ENCODE measurements at places on chromosomes 12 and 14. TPM values are rescaled to one million over a fixed set of nuclear protein-coding genes. Genes with fewer than 3 reads are reported as not detected.

DNA sequence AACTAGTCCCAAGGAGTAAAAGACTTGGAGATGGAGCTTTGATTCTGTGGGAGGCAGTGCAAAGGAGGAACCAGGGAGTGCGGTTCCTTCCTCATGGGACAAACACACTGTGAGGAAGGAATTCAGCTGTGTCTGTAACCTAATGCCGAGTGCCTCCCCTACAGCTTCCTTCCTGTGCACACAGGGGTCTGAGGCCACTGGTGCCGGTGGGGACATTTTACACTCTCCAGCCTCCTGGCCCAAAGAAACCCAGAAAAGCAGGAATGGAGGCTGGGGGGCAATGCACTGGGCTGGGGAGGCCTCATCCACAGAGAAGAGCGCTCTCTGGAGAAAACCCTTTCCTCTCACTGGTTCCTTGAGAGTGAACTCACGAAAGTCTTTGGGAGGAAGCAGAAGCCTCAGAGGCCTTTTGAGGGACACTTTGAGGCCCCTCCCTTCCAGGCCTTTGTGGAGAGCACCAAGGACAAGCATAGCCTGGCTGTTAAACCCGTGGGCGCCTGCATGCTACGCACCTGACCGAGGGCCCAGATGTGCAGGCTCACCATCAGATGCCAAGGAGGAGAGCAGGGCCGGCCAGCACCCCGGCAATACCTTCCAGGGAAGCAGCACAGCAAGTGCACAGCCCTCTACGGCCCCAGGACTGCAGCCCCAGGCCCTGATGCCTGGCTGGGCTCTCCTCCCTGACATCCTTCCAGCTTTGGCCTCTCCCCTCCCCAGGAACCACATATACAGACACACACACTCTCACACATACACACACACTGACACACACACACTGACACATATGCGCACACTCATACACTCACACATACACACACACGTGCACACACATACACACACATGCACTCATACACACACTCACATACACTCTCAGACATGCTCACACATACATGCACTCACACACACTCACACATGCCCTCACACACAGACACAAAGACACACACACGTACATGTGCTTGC, 52.0 kb downstream of the NFKBIA start:
- H3K27ac ChIP-seq = peak overlapping the region; percentile 30
- H3K27me3 ChIP-seq = no peaks in the 10 kb centered on the region
- H3K4me3 ChIP-seq = no peak overlapping the region

DNA sequence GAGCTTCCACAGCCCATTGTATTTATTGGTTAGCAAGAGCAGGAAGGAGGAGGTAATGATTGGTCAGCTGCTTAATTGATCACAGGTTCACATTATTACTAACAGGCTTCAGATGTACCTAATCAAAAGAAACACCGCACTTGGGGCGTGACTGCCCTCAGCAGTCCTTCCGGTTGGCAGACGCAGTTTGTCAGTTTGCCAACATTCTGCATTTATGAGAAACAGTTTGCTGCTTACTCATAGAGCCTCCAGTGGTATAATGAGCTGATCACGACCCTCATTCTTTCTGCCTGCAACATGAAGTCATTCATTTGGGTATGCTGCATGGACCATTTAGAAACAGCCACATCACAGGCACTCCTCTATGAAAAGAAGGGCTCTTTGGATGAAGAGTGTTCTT, 42.5 kb upstream of the PPM1H start:
- no peak overlapping the region for H3K4me3 ChIP-seq
- DNase-seq = no peak
- no peak overlapping the region for H3K27ac ChIP-seq
- no peaks in the 10 kb centered on the region for H3K36me3 ChIP-seq

DNA sequence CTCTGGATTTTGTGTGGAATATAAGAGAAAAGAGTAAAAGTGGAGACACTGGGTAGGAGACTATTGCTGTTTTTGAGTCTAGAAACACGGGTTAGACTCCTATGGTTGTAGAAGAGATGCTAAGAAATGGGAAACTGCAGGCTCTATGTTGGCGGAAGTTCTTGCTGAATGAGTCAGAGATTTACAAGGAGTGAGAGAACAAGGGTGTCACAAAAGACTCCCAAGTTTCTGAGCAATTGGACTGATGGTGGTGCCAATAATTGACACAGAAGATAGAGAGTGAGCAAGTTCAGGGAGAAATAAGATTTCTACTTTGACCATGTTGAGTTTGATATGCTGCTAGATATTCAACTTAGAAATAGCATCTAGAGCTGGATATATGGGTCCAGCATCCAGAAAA, 2.6 kb upstream of the PRKD1 start:
- no peak overlapping the region for H3K4me3 ChIP-seq
- no peaks in the 10 kb centered on the region for H3K36me3 ChIP-seq
- H3K27me3 ChIP-seq = no peaks in the 10 kb centered on the region
- DNase-seq = no peak
- peaks cover 1% of the 10 kb centered on the region for H3K4me1 ChIP-seq

DNA sequence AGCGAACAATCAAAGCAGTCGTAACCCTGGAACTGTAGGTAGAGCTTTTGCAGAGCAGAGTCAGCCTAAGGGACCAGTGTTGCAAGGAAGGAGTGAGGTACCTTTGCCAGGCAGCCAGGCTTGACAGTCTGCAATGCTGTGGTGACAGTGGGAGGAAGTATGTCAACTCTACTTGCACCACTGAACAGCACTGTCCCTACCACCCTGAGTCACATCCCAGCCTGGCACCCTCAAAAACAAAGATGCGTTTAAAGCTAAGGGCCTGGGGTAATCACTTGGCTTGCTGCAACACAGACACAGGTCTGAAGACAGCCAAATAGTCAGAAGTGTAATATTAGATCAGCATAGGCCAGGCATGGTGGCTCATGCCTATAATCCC, 141.9 kb downstream of the DPF3 start:
- no peak overlapping the region for H3K27ac ChIP-seq
- DNase-seq = no peak
- no peak overlapping the region for H3K4me3 ChIP-seq
- H3K36me3 ChIP-seq = no peaks in the 10 kb centered on the region

GRCh38 chr12:117046011-117046369, 53.2 kb downstream of the TESC start:
- DNase-seq = no peak
- no peaks in the 10 kb centered on the region for H3K27me3 ChIP-seq
- no peak overlapping the region for H3K4me3 ChIP-seq

GRCh38 chr12:77808534-77808933, 22.2 kb upstream of the NAV3 start:
- no peaks in the 10 kb centered on the region for H3K36me3 ChIP-seq
- DNase-seq = no peak
- H3K4me3 ChIP-seq = no peak overlapping the region
- H3K27me3 ChIP-seq = no peaks in the 10 kb centered on the region
- H3K4me1 ChIP-seq = no peaks in the 10 kb centered on the region
- H3K27ac ChIP-seq = no peak overlapping the region

- H3K4me3 ChIP-seq = no peak overlapping the region
- peaks cover 19% of the 10 kb centered on the region for H3K4me1 ChIP-seq
- no peak for DNase-seq
- H3K27me3 ChIP-seq = no peaks in the 10 kb centered on the region
- H3K27ac ChIP-seq = peak overlapping the region; percentile 48
Observed at GRCh38 chr14:56199095-56199981, 81.1 kb downstream of the PELI2 start.

DNA sequence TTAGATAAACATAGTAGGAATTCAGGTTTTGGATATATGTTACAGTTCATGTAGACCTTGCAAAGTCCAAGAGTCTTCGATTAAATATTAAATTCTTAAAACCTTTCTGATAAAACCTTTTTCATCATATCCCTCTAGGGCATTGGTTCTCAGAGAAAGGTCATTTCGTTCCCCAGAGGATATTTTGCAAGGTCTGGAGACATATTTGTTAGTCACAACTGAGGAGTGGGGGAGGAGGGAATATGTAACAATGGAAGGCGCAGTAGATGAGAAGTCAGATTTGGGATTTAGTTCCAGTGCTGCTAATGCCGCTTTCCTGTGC, 5.3 kb downstream of the TMEM253 start:
- no peaks in the 10 kb centered on the region for H3K36me3 ChIP-seq
- H3K4me3 ChIP-seq = no peak overlapping the region
- no peak for DNase-seq
- no peaks in the 10 kb centered on the region for H3K27me3 ChIP-seq

- H3K27me3 ChIP-seq = no peaks in the 10 kb centered on the region
- no peak overlapping the region for H3K4me3 ChIP-seq
- no peak overlapping the region for H3K27ac ChIP-seq
- DNase-seq = no peak
- no peaks in the 10 kb centered on the region for H3K36me3 ChIP-seq
Observed at GRCh38 chr14:52494444-52494843, 57.9 kb downstream of the TXNDC16 start.

- H3K27ac ChIP-seq = no peak overlapping the region
- H3K4me1 ChIP-seq = no peaks in the 10 kb centered on the region
- no peaks in the 10 kb centered on the region for H3K27me3 ChIP-seq
- no peak overlapping the region for H3K4me3 ChIP-seq
- H3K36me3 ChIP-seq = no peaks in the 10 kb centered on the region
Observed at GRCh38 chr14:49052521-49052920, 533.7 kb downstream of the RPS29 start.

- DNase-seq = no peak
- H3K4me1 ChIP-seq = peaks cover 47% of the 10 kb centered on the region
- no peak overlapping the region for H3K4me3 ChIP-seq
Observed at GRCh38 chr12:93139028-93139665, 210.1 kb upstream of the EEA1 start.

- H3K4me1 ChIP-seq = peaks cover 10% of the 10 kb centered on the region
- no peak overlapping the region for H3K27ac ChIP-seq
- no peak overlapping the region for H3K4me3 ChIP-seq
- no peaks in the 10 kb centered on the region for H3K36me3 ChIP-seq
- H3K27me3 ChIP-seq = no peaks in the 10 kb centered on the region
- DNase-seq = no peak
Observed at GRCh38 chr12:4178424-4179170, 95.0 kb upstream of the CCND2 start.

GRCh38 chr14:64394977-64395633, 7.0 kb downstream of the MTHFD1 start:
- no peaks in the 10 kb centered on the region for H3K27me3 ChIP-seq
- peaks cover 6% of the 10 kb centered on the region for H3K4me1 ChIP-seq
- H3K36me3 ChIP-seq = no peaks in the 10 kb centered on the region
- no peak overlapping the region for H3K4me3 ChIP-seq
- H3K27ac ChIP-seq = no peak overlapping the region
- no peak for DNase-seq

Gene YY1
- total RNA-seq = 57.4 TPM

Gene ACSM4
- total RNA-seq = not detected

Gene TMEM19
- total RNA-seq = 35.0 TPM
